ENCODE measurements at places on chromosomes 11 and 22. TPM values are rescaled to one million over a fixed set of nuclear protein-coding genes. Genes with fewer than 3 reads are reported as not detected.

Gene APOBEC3F
- polyA plus RNA-seq, result 7.2 TPM

Gene LGALS12
- polyA plus RNA-seq, result 0.21 TPM

Gene OR8G1
- not detected for polyA plus RNA-seq

Gene BBOX1
- polyA plus RNA-seq, result 8.5 TPM

Gene SAA4
- 19.4 TPM for polyA plus RNA-seq

Gene BTG4
- 0.25 TPM for polyA plus RNA-seq

Gene C11orf58
- 179 TPM for polyA plus RNA-seq

Gene PRRG4
- 14.4 TPM for polyA plus RNA-seq

Gene KCNA4
- 0.07 TPM for polyA plus RNA-seq

Gene DAGLA
- 0.43 TPM for polyA plus RNA-seq

Gene PLAAT5
- 0.11 TPM for polyA plus RNA-seq

Gene TMEM86A
- 1.9 TPM for polyA plus RNA-seq

Gene CCDC188
- 0.84 TPM for polyA plus RNA-seq

Gene AIP
- polyA plus RNA-seq, result 96.4 TPM

Gene P2RX6
- 0.87 TPM for polyA plus RNA-seq

Gene NCAM1
- polyA plus RNA-seq, result 0.68 TPM

Gene GLB1L2
- polyA plus RNA-seq, result 0.46 TPM

Gene KRTAP5-11
- not detected for polyA plus RNA-seq

Gene MUC15
- 24.5 TPM for polyA plus RNA-seq

Gene OR10D3
- polyA plus RNA-seq, result not detected

Gene BATF2
- 3.1 TPM for polyA plus RNA-seq

Gene PTPRCAP
- 151 TPM for polyA plus RNA-seq

Gene CD6
- 74.1 TPM for polyA plus RNA-seq

Data from thymus (tissue), 14 donors.